Activated naive CD4-positive, alpha-beta T cell (primary cell): ENCODE measurements at places on chromosomes 16 and 17.

- DNase-seq: no peak
Observed at GRCh38 chr16:54194334-54194743, 92.2 kb downstream of the IRX3 start.

DNA sequence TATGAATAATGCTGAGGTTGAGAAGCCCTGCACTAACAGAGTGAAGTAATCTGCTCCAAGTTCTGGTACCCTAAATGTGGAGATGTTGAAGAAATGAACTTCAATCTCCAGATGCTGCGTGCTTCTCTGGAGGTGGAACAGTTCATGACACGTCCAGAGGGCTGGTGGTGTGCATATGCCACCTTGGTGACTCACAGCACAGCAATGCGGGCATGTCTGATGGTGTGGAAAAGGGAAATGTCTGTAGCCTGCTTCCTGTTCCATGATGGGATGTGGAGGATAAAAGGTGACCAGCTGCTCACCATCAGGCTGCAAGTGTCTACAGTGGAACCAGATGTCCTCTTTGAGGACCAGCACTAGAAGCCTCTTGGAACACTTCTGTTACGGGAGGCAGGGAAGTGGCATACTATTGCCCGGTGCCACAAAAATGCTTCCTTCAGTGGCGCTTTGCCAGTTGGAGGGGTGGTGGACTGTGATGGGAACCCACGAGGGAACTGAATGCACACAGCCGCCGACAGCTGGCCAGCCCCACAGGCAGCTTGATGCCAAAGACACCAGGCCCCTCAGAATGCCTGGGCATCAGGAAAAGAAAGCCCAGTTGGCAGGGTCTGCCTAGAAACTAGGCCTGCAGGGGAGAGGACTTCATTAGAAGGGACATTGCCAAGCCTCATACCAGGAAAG lies 19.9 kb downstream of the SNX11 start:
- DNase-seq: no peak

DNA sequence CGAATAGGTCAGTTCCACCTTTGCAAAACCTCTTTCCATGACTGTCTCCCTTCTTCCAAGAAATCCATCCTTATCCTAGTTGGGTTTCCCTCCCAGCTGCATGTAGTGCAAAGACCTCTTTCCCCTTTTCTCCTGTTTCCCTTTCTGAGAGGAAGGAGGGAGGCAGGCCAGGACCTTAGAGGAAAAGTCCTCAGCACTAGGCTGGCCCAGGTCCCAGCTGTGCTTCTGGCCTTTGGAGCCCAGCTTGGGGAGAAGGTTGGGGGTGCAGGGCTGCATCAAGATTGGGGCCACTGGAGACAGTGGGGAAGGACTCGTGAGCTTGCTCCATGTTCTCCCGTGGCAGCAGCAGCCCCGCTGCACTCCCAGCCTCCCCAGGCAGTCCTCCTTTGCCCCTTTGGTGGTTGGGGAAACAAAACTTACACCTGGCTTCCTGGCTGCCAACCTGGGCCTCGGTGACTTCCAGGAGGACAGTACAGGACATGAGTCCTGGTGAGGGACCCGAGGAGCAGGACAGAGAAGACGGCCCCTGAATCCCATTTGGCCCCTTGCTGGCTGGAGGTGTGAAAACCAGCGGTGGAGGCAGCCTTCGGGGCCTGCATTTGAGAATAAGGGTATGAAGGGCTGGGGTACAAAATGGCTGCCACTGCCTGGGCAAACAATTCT lies 481 bp downstream of the HEXIM2 start:
- DNase-seq: no peak

- DNase-seq: no peak
Observed at GRCh38 chr17:81093619-81094508, 58.9 kb downstream of the BAIAP2 start.

GRCh38 chr17:78272181-78272913 lies 40.9 kb downstream of the TMEM235 start:
- peak; percentile 33 for DNase-seq

DNA sequence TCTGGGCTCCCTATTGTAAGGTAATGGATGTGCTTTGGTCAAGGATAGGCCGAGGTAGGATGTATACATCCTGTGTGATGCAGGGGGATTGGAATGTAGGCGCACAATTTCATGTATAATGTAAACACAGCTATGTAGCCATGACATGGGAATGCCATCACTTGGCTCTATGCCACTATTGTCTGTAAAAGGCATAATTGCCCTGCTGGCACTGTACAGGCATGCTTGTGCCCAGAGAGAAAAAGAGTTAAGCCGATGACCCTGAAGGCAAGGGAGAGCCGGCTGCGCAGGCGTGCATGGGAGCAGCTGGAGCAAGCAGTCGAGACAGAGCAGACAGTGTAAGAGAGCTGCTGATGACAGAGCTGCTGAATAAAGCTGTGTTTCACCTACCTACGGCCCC lies 212.5 kb upstream of the CPHXL start:
- DNase-seq: no peak

- DNase-seq: no peak
Observed at GRCh38 chr17:3685174-3685573, 10.8 kb downstream of the P2RX5 start.

DNA sequence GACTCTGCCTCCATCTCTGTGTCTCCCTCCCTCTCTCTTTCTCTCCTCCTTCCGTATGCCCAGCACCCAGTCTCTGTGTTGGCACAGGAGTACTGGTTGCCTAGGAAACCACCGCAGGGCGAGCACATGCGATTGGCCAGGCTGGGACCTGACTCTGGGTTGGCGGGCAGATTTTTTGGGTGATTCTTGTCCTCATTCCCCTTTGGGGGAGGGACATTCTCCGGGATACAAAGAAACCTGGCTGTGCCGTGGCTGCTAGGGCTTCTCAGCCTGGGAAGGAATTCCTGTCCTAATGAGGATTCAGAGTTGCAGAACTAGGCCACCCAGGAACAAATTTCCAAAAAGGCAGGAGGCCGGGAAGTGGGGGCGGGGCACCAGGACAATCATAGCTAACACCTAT lies 168.9 kb downstream of the SHISA9 start:
- DNase-seq: no peak

DNA sequence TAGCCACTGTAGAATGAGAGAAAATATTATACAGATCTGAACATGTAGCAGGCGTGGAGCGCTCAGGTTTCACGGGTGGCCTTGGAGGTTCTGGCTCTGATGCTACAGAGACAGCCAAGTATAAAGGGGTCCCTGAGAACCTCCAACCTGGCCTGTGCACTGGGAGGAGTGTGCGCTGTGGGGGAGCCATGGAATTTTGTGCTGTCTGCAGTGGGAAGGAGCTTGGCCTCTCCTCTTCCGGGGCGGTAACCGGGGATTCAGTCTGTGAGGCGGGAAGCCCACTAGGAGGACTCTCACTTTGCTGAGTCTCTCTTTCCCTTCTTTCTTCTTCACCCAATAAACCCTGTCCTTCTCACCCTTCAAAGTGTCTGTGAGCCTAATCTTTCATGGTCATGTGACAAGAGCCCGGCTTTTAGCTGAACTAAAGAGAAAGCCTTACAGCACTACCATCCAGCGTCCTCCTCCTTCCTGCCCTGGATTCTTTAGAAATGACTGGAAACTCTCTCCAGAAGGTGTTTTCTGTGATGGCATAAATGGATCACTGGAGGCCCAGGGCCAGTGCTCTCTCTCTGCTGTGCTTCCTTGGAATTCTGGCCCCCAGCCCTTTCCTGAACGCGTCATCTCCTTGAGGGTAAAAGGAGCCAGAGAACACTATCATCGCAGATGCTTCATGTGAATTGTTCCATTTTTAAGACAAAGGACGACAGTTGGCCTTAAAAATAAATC lies 232.1 kb upstream of the CACNG5 start:
- no peak for DNase-seq

GRCh38 chr17:82977606-82978005 lies 101.8 kb upstream of the METRNL start:
- DNase-seq: no peak

GRCh38 chr16:2838928-2839327 lies 8.8 kb downstream of the ZG16B start:
- DNase-seq: no peak

DNA sequence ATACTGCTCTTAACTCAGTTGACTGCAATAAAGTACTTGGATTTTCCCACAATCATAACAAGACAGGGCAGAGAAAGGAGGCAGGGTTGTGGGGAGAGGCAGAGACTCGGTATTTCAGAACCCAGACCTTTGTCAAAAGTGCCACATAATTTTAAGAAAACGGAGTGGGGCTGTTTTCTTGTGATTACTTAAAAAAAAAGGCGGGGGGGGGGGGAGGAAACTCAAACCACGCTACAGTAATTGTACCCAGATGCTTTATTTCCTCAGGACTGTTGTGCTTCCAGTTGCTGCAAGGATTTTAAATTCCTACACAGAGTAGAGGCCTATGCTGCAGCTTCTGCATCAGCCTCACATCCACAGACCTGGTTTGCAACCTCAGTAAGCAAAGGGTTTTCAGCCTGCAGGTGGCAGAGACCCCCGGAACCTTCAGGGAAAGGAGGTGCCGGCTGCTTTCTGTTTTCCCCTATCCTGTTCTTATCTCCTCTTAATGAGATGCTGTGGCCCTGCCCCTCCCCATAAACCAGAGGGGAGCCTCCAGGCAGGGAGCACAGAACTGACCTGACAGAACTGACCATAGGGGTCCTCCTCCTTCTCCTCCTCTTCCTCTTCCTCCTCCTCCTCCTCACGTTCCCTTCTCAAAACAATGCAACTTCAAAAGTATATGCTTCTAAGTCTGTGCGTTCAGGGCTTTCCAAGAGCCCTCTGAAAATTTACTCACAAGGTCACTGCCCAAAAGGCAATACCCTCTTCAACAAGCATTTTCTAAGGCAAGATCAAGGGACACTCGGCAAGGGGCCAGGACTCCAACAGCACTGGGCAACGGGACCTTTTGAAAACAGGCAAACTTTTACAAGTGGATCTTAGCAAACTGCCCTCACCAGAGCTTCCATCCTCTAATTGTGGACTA lies 7.5 kb downstream of the AXIN2 start:
- DNase-seq: no peak

DNA sequence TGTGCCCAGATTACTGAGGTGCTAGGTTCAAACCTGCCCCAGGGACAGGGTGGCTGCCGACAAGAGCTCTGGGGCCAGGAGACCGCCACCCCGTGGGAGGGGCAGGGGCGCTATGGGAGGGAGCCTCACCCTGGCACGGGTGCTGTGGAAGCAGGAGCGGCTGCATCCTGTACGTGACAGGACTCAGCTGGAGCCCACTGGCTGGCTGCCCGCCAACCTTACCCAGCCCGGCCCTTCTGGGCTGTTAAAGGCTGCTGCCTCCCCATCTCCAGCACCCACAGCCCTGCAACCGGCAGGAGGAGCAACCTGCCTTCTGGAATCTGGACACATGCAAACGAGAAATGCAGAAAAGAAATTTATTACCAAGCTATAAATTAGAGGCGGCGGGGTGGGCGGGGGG lies 11.2 kb downstream of the PAM16 start:
- DNase-seq: no peak

- no peak for DNase-seq
Observed at GRCh38 chr17:38498353-38498752, 70.1 kb downstream of the ARHGAP23 start.

GRCh38 chr17:79982986-79983385 lies 52.7 kb downstream of the TBC1D16 start:
- DNase-seq: no peak

- DNase-seq: no peak
Observed at GRCh38 chr16:49050607-49051006, 231.0 kb downstream of the CBLN1 start.

- no peak for DNase-seq
Observed at GRCh38 chr16:1580256-1580655, 31.6 kb downstream of the IFT140 start.

DNA sequence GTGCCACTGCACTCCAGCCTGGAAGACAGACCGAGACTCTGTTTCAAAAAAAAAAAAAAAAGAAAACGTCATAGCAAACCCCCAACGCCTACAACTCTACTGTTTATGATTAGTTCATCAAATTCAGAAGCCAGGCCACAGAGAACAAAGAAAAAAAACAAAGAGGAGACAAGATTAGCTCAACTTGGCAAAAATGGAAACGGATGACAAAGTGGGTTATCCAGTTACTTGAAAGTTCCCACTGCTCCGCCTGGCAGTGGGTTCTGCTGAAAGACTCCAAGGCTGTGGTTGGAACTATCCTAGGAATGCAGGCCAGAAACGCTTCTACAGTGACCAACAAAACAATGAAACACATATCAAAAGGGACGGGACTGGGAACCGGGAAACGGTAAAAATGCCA lies 53.1 kb downstream of the MRM3 start:
- no peak for DNase-seq

DNA sequence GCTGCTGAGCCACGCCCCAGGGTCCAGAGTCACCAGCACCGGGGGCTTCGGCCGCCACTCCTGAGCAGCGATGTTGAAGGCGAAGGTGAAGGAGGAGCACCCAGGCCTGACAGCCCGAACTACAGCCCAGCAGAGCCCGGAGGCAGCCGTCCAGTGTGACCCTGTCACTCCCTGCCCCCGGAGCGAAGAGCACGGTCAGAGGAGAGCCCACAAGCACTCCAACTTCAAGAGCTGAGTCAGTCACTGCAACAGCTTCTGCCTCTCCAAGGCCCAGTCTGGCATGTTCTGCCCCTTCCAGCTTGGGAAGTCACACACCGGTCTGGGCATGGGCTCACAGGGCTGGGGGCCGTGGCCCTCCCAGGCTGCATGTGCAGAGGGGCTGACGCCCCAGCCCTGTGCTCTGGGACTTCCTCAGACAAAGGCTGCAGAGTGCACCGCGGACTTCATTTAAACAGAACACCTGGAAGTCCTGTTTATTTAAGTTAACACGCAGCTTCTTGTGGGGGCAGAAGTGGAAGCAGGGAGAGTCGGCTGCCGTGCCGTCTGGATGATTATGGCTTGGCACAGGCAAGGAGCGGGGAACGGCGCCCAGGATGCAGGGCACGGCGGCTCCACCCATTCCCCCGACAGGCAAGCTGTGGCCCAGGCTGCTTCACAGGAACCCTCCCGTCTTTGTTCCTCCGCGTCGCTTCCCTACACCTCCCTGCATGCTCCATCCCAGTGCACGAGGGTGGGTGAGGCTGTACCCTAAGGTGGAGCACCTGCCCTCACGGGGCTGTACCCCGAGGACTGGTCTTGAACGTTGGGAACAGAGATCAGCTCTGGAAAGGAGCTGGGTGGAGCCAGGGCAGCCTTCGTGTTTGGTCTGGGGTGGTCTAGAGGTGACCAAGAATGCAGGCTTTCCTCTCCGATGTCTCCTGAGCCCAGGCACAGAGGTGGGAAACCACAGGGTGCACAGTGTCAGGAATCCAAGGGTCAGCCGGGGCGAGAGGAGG lies 68.9 kb upstream of the METRNL start:
- DNase-seq: no peak
